Forelimb muscle (tissue), 1 donor: ENCODE measurements at places on chromosomes 2 and 18. TPM values are rescaled to one million over a fixed set of nuclear protein-coding genes. Genes with fewer than 3 reads are reported as not detected.

GRCh38 chr18:21054252-21054821 lies 57.3 kb downstream of the ROCK1 start:
- DNase-seq, result no peak

GRCh38 chr2:164766216-164766953 lies 75.2 kb downstream of the COBLL1 start:
- no peak for DNase-seq

DNA sequence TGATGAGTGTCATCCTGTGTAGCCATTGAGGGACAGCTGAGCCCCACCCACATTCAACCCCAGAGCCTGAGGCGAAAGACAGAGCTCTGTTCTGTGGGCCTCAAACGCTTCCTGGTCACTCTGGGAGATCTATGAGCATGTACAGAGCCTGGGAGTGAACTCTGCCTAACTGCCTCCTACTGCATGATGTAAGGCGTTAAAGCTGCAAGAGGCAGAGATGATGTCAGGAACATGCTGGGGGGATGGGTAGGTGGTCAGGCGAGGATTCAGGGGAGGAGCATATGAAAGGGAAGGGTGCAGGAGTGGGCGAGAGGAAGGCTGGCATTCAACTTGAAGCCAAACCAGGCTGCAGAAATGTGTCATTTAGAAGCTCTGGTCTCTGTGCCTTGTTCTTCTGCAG lies 181.0 kb downstream of the TFCP2L1 start:
- no peak for DNase-seq

GRCh38 chr2:42973726-42974125 lies 181.3 kb upstream of the HAAO start:
- DNase-seq, result no peak

DNA sequence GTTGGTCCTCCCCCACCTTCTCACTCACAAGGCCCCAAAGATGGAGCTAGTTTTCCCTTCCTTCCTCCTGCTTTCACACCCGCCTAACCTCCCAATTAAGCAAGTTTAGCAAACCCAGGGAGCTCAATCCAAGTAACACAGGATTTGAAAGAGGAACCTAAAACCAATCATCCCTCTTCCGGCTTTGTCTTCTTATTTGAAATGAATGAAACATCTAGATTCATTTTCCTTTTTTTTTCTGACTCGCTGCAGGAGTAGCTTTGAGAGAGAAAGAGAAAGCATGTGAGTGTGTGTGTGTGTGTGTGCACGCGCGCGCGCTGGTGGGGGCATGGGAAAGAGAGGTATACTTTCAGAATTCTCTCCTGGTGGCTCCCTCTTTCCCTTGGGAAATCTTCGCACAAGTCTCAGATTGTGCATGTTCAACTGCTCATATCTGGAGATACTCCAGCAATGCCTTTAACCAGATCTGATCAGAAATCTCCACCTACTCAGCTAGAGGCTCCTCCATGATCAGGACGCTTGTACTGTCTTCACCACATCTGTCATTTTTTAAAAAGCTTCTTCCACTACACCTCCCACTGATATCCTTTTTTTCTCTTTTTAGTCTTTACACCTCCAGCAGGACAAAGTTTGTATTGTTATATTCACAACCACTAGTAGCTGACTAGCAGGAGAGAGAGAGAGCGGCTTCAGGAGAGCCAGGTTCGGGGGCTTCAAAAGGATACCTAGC lies 1.7 kb downstream of the SLC8A1 start:
- DNase-seq, result no peak

DNA sequence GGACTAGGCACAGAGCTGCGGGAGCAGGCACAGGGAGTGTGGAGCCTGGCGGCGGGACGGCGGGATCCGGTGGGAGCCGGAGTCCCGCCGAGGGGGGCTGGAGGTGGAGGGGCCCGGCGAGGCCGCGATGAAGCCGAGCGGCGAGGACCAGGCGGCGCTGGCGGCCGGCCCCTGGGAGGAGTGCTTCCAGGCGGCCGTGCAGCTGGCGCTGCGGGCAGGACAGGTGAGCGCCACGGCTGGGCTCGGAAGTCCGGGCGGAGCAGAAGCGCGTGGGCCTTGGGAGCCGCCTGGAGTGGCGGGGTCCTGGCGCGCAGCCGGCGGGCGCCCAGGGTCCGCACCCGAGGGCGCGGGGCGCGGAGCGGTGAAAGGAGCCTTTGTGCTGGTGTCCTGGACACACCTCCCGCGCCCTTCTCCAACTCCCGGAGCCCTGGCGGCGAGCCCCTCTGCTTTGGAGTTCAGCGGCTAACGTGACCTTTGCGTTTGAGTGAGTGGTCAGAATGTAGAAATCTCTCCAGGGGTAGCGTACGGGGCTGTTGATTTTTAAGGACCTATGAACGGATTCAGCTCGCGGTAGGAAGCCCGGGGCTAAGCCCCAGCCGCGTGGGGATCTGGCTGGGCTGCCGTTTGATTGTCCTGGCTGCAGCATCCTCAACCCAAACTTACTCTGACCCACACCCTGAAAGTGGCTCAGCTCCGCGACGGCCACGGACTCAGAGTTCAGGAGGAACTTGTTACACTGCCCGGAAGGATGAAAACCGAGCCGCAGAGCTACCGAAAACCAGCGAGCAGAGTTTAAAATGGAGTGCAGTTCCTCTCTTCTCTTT lies 448 bp downstream of the IMPA2 start:
- no peak for DNase-seq

DNA sequence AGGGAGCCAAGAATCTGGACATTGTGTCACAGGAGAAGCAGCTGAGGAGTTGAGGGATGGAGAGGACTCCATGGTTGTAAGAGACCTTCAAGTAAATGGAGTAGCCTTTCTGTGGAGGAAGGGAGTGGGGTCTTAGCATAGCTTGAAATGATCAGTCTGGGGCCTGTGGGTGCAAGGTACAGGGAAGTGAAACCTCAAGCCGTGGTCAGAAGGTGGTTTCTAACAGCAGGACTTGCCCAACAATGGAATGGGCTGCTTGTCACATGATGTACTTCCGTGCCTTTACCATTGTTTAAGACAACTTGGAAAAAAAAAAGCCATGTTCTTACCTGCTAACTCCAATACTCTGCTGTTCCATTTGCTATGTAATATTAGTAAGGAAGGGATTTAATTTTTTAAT lies 140.7 kb downstream of the LDLRAD4 start:
- no peak for DNase-seq

DNA sequence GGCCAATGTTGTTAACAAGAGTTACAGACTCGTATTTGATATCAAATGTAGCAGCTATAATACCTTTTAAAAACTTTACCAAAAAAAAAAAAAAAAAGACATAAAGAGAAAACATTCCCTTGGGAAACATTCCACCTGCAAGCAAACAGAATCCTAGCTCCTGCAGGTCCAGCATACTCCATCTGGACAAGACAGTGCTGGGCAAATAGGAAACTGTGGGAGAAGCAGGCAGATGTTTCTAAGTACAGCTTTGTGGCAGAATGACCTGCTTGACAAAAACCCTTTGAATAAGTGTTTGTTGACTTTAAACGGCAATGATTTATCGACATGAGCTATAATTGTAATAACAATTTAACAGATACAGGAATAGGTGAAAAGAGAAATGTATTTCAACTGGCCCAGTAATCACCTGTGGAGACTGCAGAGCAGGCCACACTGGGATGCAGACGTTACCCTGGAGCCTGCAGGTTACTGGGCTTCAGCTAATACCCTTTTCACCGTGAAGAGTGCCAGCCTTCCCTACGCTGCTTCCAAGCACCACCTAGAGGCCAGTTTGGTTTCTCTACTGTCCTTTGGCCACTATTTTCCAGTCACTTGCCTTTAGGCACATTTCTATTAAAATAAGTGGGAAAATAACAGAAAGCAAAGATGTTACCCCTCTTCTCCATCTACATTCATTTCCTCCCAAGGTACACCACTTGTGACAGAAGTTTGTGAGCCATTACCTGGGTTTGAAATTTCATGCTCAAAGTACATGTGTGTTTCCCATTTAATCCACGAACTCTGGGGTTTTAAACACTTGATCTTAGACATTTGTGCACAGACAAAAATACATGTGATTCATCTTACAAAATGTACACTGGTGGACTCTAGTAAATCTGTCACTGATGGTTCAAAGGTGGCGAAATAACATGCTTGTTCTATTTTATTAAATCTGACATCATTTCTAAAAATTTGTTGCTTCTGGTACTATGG lies 96.9 kb upstream of the ZNF397 start:
- DNase-seq, result no peak

GRCh38 chr2:162210385-162210784 lies 32.9 kb downstream of the FAP start:
- no peak for DNase-seq

DNA sequence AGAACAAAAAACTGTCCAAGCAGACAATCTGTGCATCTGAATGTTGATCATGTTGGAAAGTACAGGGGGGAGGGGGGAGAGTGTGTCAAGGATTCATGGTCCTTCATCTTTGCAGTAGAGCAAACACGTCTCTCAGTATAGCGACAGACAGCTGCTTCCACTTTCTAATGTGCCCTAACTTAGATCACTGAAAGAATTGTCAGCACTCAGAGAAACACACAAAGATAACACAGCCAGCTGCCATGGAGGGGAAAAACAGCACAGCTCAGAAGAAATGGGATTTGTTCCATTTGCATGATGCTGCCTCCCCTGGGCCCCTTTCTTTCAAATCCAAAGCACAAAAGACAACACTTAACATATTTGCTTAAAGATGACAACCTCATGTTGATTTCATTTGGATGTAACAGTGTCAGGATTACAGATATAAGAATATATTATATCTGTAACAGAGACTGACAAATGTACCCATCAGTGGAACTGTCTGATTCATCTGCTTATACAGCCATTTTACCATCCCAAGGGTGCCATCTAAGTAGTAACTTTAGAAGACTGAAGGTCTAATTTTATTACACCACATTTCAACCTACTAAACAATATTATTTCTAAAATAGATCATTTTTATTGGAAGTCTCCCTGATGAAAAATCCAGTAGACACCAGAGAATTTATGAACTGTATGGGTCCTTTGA lies 17.7 kb downstream of the FIGN start:
- no peak for DNase-seq

- DNase-seq, result no peak
Measured at GRCh38 chr2:33108483-33109443, 162.0 kb downstream of the LTBP1 start.

DNA sequence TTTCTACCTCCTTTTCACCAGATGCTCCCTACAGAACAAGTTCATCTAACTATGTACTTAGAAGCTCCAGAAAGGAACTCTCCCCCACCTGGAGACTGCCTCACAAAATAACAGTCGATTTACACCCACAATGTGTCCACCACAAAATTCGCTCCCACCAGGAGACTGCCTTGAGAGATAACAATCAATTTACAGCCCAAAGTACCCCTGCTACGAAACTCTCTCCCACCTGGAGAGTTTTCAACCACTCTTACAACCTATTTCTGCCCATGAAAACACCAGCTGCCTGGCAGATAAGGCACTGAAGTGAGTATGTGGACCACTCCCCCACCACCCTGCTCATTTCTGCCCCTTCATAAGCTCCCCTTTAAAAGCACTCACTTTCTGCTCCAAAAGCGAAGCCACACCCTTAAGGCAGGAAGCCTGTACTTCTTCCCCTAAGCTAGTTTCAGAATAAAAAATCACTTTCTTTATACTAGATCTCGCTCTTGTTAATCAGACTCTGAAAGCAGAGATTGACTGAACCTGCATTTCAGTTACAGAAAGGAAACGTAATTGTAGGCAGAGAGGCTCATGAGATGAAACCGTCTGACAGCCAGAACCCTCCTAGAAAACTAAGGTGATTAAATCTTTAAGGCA lies 94.4 kb upstream of the RBBP8 start:
- DNase-seq, result no peak

- no peak for DNase-seq
Measured at GRCh38 chr2:71609958-71610357, 156.6 kb downstream of the DYSF start.

GRCh38 chr2:120287183-120288015 lies 34.7 kb downstream of the RALB start:
- DNase-seq, result no peak

HES6 gene
- polyA plus RNA-seq, result 19.5 TPM

ST8SIA3 gene
- polyA plus RNA-seq, result not detected

COL4A3 gene
- 0.16 TPM for polyA plus RNA-seq

ANKRD30BL gene
- not detected for polyA plus RNA-seq

FOXD4L1 gene
- polyA plus RNA-seq, result 1.6 TPM

CASP10 gene
- 5.0 TPM for polyA plus RNA-seq

CPLX4 gene
- not detected for polyA plus RNA-seq

TUBA4B gene
- 0.20 TPM for polyA plus RNA-seq

IL1A gene
- not detected for polyA plus RNA-seq

SERPINB4 gene
- not detected for polyA plus RNA-seq

UGT1A10 gene
- polyA plus RNA-seq, result not detected

PLGLB2 gene
- polyA plus RNA-seq, result not detected
